ENCODE measurements at places on chromosomes 12 and 14. TPM values are rescaled to one million over a fixed set of nuclear protein-coding genes. Genes with fewer than 3 reads are reported as not detected.

GRCh38 chr12:132393991-132394949, 64.9 kb upstream of the GALNT9 start:
- no peak for DNase-seq

DNA sequence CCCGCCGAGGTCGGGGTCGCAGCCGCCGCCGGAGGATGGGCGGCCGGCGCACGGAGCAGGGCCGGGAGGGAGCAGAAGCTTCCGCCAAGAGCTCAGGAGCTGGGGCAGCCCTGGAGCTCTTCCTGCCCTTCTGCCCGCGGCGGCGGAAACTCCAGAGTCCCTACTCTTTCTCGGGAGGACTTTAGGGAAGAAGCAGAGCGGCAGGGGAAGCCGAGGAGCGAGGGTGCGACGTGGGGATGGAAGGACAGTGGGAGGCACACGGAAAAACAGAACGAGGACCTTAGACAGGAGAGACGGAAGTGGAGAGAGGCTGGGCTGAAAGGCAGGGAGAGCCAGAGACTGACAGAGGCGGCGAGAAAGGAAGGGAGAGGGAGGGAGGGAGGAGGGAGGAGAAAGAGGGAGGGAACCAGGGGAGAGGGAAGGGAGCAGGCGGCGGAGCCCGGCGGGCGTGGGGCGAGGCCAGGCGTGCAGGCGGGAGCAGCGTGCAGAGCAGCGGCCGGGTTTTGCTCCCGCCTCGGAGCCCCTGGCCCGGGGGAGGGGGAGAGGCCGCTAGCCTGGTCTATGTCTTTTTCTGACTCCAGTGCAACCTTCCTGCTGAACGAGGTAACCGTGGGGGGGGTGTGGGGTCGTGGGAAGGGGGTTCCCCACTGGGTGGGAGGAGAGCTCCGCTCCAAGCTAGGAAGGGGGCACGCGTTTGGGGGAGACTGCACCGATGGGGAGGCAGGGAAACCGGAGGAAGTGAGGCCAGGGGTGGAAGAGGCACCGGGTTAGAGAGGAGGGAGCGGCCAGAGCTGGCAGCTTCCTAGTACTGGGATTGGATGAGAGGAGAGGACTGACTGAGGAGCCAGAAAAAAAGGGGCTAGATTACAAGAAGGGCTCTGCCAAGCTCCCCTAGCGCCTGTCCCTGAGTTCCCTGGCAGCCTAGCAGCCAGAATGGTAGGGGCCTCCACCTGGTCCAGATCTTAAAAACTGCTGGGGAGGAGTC, 2.9 kb upstream of the CACNB3 start:
- DNase-seq: peak; percentile 61

DNA sequence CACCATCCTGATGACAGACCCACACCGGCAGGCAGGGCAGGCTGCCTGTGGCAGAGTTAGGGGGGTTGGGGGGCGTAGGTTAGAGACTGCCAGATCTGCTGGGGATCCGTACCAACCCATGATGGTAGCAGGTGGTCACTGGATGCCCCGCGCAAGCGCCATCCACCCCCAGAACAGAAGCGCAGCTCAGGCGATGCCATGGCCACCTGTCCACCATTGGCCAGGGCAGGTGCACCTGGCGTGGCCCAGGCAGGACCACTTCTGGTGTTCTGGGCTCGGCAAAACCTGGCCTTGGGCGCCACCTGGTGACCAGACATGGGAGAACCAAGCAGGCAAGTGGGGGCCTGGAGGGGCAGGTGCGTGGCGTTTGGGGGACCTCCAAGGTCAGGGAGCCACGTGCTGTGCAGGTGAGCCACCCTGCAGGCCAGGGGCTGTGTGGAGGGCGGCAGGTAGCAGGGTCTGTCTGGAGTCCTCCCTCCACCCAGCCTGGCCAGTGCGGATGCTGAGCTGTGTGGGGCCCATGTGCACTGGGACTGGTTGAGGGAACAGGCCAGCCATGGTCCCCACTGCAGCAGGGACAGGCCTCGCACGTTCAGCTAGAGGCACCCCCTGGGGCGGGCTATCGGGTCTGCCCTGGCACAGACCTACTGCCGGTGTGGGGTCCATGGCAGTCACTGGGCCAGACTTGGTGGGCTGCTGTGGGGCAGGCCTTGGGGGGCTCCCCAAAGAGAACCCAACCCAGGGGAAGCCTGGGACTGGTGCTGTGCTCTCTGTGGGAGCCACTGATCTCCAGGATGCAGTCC, 15.6 kb downstream of the BAG5 start:
- DNase-seq: peak; percentile 82

DNA sequence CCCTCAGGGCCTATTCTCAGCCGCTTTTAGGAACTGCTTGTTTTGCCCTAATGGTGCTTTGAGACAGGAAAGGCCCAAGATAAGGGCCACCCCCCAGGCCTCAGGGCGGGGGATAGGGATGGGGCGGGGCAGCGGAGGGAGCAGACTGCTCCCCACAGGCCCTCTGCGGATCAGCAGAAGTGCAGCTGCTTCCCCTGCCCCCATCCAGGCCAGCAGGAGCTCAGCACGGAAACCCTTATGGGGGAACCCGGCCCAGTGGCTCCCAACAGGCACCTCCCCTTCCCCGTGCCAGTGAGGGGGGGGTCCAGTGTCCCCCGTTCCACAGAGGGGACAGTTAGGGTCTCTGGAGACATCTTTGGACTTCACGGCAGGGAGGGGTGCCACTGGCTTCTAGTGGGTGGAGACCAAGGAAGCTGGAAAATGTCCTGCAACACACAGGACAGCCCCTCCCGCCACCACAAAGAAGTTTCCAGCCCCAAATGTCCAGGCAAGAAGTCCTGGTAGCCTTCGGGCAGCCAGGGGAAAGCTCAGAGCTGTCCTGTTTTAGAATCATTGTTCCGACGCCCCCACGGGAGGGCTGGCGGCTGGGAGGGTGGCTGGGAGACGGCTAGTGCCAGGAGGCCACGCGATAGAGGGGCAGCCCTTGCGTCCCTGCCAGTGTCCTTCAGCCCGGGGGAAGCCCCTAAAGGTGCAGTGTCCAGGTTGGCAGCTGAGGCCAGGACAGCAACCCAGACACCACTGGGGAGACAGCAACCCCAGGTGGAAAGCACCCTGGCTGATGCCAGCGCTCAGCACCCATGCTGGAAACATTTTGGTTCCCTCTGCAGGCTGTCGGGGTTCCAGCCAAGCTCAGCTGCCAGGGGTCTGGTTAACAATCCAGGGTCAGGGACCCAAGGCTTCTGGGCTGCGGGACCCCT, 10.4 kb upstream of the GPR132 start:
- DNase-seq: peak; percentile 75

GRCh38 chr14:39957290-39957689, 525.1 kb upstream of the FBXO33 start:
- no peak for DNase-seq

GRCh38 chr12:52285851-52286530, 5.3 kb downstream of the KRT81 start:
- no peak for DNase-seq

- no peak for DNase-seq
These were observed 155.6 kb downstream of the ETV6 start for GRCh38 chr12:11805043-11805442.

GRCh38 chr12:27003421-27004381, 10.5 kb downstream of the TM7SF3 start:
- DNase-seq: no peak

GRCh38 chr14:103898711-103899110, 29.5 kb upstream of the TDRD9 start:
- DNase-seq: no peak

GRCh38 chr12:107064687-107065086, 28.7 kb downstream of the CRY1 start:
- no peak for DNase-seq

- no peak for DNase-seq
These were observed 729 bp upstream of the M6PR start for GRCh38 chr12:8950221-8950527.

- no peak for DNase-seq
These were observed 23.7 kb downstream of the LGMN start for GRCh38 chr14:92724516-92725340.

DNA sequence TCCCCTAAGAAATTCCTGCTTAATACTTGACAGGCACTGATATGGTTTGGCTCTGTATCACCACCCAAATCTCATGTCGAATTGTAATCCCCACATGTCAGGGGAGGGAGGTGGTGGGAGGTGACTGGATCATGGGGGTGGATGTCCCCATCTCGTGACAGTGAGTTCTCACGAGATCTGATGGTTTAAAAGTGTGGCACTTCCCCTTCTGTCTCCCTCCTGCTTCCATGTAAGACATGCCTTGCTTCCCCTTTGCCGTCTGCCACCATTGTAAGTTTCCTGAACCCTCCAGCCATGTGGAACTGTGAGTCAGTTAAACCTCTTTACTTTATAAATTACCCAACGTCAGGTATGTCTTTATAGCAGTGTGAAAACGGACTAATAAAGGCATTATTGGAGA, 198.0 kb downstream of the FOXN3 start:
- no peak for DNase-seq

GRCh38 chr14:72876005-72876709, 17.7 kb downstream of the DPF3 start:
- no peak for DNase-seq

GRCh38 chr14:50225067-50225973, 6.1 kb downstream of the SOS2 start:
- DNase-seq: no peak

- no peak for DNase-seq
These were observed 92.7 kb downstream of the DYRK2 start for GRCh38 chr12:67741270-67741669.

DNA sequence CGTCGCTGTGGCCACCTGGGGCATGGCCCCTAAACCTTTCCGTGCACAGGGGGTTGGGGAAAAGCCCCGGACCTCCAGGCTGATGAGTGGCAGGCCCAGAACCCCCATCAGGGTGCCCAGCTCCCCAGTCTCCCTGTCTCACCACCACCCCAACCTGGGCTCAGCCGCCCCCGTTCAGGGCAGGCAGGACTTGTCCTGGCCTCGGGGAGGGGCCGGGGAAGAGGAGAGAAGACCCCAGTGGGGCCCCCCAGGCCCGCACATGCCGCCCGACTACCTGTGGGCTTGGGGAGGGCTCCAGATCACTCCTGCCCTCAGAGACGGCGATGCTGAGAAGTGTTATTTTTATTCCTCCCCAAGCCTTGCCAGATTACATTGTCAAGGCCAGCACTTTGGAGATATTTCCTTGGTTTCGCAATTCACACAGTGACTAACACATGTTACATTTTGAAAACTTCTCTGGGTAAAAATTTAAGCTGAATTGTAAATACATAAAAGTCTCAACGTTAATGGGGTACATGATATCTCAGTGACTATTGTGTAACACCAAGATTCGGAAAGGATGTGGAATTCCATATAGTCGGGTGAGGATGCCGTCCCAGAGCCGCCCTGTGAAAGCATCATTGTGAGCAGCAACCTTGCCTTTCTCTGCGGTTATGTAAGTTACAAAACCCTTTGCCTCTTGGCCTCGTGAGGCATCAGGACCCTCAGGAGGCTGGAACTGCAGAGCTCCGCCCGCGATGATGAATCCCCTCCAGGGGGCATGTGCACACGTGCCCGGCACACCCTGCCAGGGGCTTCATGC, 85.6 kb upstream of the DIO3 start:
- DNase-seq: no peak

- peak; percentile 59 for DNase-seq
These were observed 465.6 kb downstream of the ZFP36L1 start for GRCh38 chr14:68327231-68327630.

DNA sequence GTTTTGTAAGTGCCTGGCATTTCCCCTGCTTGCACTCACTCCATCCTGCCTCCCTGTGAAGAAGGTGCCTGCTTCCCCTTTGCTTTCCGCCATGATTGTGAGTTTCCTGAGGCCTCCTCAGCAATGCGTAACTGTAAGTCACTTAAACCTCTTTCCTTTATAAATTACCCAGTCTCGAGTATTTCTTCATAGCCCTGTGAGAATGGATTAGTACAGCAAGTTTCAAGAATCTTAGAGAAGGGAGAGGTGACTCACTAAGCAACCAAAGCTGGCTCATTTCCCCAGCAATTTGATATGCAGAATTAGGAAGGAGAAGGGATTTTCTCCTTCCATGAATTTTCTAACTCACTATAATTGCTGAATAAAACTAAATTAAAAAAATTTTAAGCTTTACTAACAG, 251.0 kb upstream of the FOXG1 start:
- DNase-seq: no peak

- DNase-seq: no peak
These were observed 8.7 kb upstream of the ZNF740 start for GRCh38 chr12:53171725-53172329.

- DNase-seq: no peak
These were observed 981.4 kb downstream of the BCL11B start for GRCh38 chr14:98290596-98290995.

DNA sequence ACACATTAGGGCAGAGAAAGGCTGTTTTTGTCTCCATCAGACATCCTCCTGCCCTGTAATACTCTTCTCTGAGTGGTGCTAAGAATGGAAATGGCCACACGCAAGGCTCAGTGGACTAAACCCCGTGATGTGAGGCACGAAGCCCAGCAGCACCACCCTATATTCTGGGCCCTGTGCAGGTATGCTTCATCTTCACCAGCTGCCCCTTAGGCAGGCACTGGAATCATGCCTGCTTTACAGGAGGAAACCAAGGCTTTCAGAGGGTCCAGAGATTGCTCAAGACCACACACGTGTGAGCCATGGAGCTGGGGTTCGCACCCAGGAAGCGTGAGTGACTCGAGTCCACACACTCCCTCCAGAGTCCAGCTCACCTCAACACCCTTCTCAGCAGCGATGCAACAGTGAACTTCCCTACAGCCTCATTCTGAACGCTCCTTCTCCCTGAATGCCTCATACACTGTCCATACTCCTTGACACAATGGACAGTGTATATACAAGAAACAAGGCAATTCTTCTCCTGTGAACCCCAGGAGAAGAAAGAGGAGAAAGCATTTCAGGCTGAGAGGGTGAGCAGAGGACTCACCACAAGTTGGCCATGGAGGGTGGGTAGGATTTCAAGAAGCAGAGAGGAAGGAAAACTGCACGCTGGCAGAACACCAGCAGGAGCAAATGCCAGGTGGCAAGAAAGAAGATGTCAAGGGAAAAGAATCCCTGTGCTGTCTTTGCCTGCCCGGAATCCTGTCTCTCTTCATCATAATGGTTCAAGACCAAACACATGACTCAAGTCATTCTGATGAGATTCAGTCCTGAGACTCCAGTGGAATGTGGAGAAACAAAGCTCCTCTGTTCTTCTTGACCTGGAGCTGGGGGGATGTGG, 39.1 kb downstream of the NT5DC3 start:
- no peak for DNase-seq

DNA sequence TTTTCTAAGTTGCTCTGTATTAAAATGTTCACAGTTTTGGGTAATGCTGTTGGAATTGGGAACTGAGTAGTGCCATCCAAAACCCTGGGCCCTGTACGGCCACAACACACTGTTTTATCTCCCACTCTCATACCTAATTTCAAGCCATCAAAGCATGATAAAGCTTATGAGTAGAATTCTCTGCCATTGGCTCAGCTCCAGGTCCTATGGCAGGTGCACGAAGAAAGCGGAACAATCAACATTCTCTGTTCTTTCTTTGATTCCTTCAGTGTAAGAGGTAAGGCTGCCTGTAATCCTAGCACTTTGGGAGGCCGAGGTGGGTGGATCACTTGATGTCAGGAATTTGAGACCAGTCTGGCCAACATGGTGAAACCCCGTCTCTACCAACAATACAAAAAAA, 394.9 kb downstream of the CCDC91 start:
- DNase-seq: no peak

GRCh38 chr12:119592232-119592631, 1.3 kb upstream of the TMEM233 start:
- DNase-seq: no peak

GRCh38 chr12:55849616-55850343, 7.0 kb upstream of the MMP19 start:
- no peak for DNase-seq

The B4GALNT3 gene
- not detected for total RNA-seq

The FOXN4 gene
- total RNA-seq: not detected

The PMEL gene
- 0.90 TPM for total RNA-seq

The INHBC gene
- 0.17 TPM for total RNA-seq

The PAN2 gene
- total RNA-seq: 230 TPM

The STAB2 gene
- total RNA-seq: not detected

The KRT8 gene
- total RNA-seq: 0.94 TPM

Data from B cell (primary cell).